ENCODE measurements at places on chromosomes 4 and X.

- peak; percentile 80 for DNase-seq
Measured at GRCh38 chr4:88143504-88143903, 14.9 kb downstream of the ABCG2 start.

DNA sequence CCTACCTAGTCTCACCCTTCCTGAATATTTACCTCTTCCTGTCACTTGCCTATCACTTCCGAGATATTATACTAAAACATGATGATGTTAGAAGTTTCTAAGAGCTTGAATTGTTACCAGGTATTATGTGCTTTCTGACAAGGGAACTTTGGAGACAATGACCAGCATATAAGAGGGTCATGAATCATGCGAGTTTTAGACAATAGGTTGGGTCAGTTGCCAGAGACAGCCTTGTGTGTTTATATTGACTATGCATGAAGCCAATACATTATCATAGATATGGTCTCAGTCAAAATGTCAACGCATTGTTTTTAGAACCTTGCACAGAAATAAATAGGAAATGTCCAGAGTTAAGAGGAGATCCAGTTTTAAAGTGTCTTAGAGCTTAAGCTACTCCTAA is 116.8 kb downstream of the KLHL4 start:
- no peak for DNase-seq

GRCh38 chrX:23952984-23953907 is 45.4 kb downstream of the CXorf58 start:
- DNase-seq = peak; percentile 7

GRCh38 chr4:47118192-47118929 is 87.0 kb downstream of the GABRB1 start:
- no peak for DNase-seq

DNA sequence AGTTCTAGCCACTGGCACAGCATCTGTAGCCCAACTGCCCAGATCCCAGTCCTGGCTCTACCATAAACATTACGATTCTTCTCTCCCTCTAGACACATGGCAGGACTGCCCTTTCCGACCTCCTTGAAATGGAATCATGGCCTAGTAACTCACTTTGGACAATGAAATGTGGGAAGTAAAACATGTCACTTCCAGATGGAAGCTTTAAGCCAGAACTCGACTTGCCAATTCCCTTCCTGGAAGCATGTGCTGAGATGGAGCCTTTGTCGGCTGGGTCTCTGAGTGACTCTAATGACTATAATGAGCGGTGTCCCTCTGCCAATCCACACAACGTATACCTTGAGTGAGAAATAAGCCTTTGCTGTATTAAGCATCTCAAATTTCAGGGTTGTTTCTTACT is 34.7 kb downstream of the SH3RF1 start:
- no peak for DNase-seq

- DNase-seq = no peak
Measured at GRCh38 chr4:111930659-111931058, 214.6 kb upstream of the FAM241A start.
